ENCODE measurements at places on chromosomes 7 and 10.

DNA sequence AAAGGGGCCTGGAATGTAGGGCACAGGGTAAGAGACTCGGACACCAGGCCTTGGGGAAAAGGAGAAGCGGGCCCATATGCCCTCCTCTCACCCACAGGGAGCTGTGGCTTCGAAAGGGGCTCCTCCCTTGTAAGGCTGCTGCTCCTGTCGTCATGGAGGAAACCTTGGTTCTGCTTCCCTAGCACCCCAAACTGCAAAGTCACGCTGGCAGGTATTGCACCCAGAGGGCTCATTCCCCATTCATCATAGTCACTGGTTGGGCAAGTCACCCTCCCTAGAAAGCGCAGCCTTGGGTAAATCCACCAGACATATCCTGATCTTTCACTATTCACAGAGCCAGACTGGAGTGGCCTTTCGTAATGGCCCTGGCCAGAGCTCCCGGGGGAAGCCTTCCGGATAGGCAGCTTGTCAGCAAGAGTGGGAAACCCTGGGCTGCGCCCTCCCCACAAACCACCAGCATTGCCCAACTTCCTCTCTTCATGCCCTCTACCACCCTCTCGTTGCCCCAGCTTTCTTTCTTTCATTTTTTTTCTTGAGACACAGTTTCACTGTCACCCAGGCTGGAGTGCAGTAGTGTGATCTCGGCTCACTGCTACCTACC, 121.0 kb downstream of the HIP1 start:
- DNase-seq = no peak

DNA sequence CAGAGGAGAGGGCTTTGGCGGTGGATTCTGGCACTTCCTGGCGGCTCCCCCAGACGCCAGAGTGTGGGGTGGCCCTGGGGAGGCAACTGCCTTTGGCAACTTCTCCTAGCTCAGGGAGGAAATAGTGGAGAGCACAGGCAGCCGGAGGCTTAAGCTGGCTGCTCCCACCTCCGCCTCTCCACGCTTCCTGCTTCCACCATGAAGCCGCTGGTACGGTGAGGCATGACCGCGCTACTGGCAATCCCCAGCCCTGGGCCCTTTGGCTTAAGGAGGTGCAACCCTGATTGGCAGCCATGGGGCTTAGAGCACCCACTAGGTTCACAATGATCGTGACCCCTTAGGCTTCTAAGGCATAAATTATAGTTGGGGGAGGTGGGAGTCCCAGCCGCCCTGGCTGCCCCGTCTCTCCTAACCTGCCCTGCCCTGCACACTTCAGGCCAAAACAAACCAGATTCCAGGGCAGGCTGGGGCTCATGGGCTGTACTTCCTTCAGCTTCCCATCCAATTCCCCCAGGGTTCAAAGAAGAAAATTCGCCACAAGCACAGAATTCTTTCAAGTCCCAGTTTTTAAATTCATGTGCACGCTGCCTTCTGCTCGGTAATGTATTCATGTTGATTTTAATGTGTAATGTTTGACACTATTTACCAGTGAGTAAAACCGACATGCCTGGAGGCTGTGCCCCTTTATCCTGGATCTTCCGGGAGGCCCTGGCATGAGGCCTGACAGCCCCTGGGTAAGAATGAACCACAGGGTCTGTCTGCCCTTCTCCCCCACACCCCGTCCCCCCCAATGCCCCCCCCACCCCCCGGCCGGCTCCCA, 90.7 kb upstream of the LRRC4 start:
- no peak for DNase-seq

GRCh38 chr7:44105832-44106231, 1.7 kb downstream of the AEBP1 start:
- no peak for DNase-seq

DNA sequence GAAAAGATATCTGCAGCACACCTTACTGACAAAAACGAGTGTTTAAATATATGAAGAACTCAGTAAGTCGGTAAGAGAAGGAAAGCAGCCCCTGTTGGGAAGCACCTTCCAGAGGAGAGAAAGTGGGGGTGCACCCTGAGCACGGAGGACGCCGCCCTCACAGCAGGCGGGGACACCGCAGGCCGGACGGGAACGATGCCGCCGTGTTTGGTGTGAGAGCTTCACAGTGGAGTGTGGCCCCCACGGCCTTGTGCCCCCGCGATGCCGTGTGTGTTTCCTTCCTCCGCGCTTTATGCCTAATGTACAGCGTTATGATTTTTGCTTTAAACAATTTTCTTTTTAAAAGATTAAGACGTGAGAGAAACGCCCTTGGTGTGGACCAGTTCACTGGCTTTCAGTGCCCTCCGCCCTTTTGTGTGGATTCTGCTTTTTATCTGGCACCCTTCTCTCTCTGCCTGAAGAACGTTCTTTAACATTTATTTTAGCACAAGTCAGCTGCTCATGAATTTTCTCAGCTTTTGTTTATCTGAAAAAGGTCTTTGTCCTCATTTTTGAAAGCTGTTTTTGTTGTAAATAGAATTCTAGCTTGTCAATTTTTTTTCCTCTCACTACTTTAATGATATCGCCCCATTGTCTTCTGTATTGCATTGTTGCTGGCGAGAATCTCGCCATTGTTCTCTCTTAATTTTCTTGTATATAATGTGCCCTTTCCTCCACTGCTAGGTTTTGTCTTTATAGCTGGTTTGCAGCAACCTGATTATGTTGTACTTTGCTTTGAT, 110.7 kb downstream of the INPP5A start:
- DNase-seq = no peak

DNA sequence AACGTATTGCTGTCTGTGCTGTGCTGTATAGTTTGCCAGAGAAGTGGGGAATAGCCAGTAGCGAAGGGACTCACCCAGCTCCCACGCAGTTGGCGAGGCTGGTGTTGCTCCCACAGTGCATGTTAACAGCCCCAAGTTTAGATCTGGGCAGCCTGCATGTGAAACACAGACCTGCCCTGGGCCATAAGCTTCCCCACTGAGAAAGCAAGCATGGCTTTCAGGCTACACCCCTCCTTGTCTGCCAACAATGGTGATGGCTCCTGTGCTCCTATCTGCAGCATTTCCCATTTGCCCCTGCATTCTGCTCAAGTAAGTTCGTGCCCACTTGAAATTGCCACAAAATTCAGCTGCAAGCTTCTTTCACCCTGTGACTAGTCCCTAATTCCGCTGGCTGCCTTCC, 57.5 kb downstream of the IPMK start:
- DNase-seq = no peak

DNA sequence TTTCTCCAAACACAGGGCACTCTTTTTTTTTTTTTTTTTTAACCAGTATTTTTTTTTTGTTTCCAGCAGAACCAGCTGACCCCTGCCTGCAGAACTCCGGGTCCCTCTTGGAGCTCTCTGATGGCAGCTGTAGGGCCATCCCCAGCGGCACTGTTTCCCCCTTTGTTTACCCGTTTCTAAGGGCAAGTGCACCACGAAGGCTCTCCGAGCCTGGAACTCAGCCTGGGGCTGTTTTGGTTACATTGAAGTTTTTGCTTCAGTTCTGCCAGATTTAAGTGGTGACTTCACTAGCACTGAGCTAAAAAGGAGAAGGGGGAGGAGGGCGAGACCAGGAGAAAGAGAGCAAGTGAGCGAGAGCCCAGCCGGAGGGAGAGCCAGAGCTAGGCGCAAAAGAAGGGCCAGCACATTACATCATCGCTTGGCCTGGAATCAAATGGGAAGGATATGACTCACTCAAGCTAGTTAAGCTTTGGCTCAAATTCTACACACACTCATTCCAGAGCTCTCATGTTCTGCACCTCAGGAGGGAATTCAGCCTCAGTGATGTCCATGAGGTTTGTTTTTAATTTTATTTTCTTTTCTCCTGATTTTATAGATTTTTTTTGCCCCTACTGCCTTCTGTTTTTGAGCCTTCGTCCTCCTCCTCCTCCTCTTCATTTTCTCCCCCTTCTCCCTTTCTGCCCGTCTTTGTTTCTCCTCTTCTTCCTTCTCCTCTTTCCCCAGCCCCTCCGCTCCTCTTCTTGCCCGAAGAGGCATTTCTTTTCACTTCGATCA, 272.3 kb downstream of the TRIL start:
- DNase-seq = peak; percentile 65

DNA sequence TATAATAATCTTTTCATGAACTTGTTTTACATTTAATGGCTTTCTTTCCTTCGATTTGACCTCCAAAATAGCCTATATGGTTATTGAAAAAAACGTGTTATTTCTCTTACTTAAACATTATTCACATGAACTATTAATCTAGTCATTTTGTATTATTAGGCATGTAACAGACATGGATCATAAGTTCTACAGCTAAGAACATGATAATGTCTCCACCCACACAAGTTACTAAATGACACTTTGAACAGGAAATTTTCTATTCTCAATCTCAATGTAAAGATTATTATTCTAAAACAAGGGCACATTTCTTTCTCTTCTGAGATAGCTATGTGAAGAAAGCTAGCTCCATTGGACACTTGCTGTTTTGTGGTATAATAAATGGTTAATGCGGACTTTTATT, 10.0 kb downstream of the LAMB4 start:
- no peak for DNase-seq

- no peak for DNase-seq
Measured at GRCh38 chr7:66500087-66500486, 128.6 kb upstream of the KCTD7 start.

DNA sequence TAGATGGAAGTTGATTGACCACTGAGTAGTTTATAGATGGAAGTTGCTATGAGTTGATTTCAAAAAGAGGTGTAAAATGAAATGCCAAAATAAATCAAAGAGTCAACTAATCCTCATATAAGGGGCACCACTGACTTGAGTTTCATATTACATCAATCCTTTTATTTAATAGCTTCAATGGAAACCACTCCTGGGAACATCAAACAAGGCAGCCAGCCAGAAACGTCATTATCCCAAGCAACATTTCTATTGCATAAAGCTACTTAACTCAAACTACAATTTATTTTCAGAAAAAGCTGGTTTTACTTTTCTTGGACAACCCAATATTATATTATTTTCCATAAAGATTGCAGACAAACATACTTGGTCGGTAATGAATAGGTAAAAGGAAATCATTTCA, 162.1 kb downstream of the TSPAN12 start:
- no peak for DNase-seq

DNA sequence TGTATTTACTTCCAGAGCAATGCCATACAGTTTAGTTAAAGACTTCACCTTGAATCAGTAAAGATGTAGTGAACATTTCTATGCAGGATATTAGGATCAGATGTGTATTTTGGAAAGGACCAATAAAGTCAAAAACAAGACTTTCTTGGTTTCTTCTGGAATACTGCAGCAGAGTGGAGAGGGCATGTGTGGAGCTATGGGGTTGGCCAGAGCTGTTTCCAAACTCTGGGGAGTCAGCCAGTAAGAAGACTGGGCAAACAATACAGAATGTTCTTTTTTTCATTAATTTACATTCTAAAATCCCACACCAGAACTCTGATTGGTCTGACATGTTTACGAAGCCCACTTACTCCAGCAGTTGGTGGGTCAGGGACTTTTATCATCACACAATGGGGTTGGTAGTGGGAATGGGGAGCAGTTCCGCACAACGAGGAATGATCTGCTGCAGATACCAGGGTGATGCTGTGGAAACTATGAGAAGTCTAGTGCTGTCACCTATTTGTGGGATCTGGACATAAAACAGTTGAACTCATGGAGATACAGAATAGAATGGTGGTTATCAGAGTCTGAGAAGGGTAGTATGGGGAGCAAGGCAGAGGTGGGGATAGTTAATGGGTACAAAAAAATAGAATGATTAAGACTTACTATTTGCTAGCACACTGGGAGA, 267.7 kb downstream of the MALRD1 start:
- no peak for DNase-seq

DNA sequence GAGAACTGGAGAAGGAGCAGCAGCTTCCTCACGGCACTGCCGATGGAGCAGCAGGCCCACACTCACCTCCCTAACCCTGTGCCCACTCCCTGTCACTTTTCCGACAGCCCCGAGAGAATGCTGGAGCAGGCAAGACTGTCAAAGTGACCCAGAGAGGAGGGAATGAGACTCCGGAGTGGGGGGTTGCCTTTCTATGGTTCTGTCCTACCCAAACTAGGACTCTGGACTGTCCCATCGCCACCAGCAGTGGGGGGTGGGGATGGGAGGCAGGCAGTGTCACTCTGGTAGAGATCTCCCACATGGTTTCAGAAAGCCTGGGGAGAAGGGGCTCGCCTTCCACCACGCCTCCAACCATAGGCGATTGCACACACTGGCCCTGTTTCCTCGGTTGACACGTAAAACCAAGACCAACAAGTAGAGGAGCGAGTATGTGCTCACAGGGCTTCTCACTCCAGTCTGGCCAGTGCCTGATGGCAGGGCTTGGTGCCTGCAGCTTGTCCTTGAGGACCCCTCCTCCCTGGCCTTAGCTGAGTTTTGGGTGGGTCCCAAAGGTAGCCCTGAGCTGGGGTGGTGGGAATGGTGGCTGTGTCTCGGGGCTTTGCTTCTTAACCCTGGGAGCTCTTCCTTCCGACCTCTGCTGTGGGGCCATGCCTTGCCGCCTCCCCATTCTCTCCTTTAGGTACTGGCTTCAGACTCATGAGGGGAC, 148.5 kb downstream of the PTPN20 start:
- no peak for DNase-seq

DNA sequence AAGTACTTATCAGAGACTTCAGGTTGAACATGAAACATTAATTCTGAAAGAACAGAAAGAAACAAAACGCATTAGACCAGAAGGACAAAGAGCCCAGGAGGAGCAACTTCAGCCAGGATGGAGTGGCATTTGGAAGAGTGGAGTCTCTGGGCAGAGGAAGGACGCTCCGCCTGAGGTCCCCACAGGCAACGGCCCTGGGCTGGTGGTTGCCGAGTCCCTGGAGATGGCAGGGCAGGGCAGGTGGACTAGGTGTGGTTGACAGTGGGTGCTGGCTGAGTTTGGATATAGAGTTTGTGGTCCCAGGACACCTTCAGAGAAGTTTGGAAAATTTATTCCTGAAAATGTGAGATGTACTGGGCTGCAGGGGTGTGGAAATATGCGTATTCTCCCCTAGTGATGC, 27.4 kb upstream of the LARP4B start:
- DNase-seq = no peak

GRCh38 chr7:96836456-96836855, 126.8 kb upstream of the SEM1 start:
- no peak for DNase-seq

- DNase-seq = no peak
Measured at GRCh38 chr10:125006188-125006680, 64.3 kb downstream of the ZRANB1 start.

DNA sequence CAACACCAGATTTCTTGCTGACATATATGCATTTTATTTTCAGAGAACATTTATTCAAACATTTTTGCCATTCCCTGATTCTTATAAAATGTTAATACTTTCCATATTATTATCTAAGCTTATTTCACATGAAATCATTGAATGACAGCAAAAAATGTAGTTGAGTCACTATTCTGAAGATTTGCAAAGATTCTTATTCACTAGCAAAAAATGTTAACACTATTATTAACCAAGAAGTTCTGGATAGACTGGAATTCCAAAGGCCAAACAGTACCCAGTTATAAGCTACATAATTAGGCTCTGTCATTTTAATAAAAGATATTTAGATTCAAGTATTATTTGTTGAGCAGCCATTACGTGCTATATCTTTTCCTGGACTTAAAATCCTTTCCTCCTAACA, 4.3 kb downstream of the GSTO2 start:
- no peak for DNase-seq

- DNase-seq = no peak
Measured at GRCh38 chr7:82964150-82964882, 198.4 kb downstream of the PCLO start.

GRCh38 chr7:33079096-33079495, 16.5 kb upstream of the NT5C3A start:
- no peak for DNase-seq
